Sciatic nerve (tissue), 2 donors: ENCODE measurements at places on chromosomes 3 and 15.

- DNase-seq, result no peak
Observed at GRCh38 chr3:42729404-42730145, 27.0 kb upstream of the HHATL start.

DNA sequence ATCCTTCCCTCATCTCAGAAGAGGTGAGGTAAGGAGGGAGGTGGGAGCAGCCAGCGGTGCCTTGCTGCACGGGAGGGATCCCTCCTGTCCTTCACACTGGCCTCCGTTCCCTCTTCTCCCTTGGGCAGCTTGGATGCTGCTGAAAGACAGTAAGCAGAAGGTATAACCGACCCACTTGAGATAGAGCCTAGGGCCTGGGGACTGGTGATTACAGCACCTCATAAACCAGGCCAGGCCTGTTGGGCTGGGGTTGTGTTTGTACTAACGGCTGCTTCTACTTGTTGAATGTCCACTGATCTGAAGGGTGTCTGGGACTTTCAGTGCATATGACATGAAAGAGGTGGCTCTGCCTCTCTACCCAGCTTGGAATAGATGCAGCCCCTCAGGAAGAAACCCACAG, 25.0 kb downstream of the SEMA6D start:
- no peak for DNase-seq

GRCh38 chr3:10549617-10550230, 44.3 kb upstream of the ATP2B2 start:
- no peak for DNase-seq

GRCh38 chr3:25547943-25548674, 116.6 kb downstream of the TOP2B start:
- DNase-seq, result no peak

GRCh38 chr3:34919025-34919424, 720.3 kb upstream of the ARPP21 start:
- no peak for DNase-seq

- DNase-seq, result no peak
Observed at GRCh38 chr3:45480871-45481270, 92.5 kb downstream of the LARS2 start.

- DNase-seq, result no peak
Observed at GRCh38 chr3:71489315-71489761, 94.2 kb downstream of the FOXP1 start.

- DNase-seq, result no peak
Observed at GRCh38 chr3:12810961-12811360, 14.5 kb downstream of the CAND2 start.

DNA sequence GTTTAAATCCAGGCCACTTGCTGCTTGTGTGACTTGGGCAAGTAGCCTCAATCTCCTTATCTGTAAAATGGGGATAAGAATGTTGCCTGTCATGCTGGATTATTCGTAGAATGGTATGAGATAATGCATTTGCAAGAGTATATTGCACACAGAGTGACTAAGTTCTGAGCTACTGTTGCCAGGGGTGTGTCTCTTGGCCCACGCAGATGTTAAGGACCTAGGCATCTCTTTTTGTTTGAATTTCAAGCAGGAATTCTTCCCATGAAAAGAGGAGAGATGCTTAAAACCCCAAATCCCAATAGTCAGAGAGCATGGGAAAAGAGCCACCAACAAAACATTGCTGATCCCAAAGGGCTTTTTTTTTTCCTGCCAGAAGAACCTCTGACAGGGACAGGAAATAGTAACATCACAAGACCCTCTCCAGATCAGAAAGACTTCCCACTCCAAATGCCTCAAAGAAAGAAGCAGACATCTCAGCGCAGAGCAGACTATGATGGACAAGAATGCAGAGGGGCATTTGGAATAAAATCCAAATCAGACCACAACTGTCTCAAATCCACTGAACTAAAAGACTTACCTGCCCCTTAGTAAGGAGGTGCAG, 90.5 kb downstream of the MRPL46 start:
- DNase-seq, result no peak

DNA sequence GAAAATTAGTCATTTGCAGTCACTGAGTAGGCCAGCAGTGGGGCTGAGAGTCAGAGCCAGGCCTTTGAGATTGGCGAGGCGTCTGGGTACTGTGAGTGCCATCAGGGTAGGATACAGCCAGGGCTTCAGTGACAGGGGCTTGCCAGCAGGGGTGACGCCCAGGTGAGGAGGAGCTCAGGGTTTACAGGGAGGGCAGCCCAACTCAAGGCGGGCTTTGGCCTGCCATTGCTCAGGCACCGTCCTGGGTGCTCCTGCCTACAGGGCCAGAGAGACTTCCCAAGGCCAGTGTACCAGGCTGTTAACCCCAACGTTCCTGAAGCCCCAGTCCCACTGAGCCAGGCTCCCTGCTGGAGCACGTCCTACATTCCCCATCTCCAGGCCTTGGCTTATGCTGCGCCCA, 152.0 kb downstream of the FBLN2 start:
- no peak for DNase-seq

DNA sequence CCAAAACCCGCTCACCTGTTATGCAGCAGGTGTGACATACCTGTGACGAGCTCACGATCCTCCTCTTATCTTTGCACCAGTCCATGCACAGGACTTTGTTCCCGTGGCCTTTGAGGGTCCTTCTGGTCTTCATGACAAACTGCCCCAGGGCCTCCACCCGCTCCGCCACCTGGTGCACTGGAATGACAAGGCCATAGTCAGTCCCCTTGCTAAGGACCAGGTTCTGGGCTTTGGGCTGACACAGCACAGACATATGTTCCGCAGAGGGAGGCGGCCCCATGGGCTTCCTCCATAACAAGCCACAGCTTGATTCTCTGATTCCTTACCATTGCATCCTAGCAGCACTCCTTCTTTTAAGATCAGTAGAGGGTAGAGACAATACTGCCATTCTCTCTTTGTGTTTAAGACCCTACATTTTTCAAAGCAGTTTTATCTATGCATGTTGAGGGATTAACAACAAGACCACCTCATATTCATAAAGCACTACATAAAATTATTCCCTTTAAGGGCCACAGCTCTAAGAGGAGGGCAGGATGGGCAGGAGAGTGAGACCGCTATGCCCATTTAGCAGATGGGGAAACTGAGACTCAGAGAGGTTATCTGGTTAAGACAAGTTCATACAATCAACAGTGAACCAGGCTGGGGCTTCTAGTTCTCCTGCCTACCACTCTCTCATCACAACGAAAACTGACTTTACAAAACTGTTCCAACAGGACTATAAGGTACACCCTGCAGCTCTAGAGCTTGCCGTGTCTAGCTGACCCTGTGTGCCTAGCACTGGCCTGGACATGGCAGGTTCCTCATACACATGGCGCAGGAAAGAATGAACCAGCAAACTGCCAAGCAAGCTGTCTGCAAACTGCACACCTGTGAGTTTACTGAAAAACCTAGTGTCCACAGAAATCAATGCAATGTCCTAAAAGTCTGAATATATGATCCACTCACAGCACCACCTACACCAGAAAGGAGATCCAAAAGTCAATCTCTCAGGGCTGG, 37.0 kb downstream of the GNB5 start:
- no peak for DNase-seq

DNA sequence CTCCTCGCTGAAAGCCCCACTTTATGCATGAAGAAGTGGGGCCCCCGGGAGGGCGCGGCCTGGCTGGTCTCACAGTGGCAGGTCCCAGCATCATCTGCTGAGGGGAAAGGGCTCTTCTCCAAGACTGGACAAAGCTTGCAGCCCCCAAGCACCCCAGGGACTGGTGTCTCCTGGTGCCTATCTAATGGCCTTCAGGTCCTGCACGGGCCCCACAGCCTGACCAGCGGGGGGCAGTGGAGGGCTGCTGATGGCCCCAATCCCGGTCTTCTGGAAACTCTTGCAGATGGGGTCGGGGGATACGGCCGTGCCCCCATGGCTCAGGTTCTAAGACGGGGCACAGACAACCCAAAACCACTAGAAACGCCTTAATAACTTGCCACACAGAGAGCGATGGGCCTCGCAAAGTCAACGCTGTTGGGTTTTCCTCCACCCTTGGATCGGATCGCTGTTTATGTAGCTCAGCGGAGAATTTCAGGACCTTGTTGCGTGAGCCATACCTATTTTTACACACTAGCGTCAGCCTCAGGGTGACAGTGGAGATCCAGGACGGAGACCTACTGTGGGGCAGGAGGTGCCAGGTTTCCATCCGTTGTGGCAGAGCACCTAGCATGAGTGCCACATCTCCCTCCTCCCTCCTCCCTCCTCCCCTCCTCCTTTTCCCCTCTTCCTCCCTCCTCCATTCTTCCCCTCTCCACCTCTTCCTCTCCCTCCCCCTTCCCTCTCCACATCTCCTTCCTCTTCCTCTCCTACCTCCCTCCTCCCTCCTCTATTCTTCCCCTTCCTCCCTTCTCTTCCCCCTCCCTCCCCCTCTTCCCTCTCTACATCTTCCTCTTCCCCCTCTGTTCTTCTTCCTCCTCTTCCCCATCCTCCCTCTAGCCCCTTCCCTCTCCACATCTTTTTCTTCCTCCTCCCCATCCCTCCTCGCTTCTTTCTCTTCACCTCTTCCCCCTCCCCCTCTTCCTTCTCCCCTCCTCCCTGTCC, 79.3 kb upstream of the ALDH1L1 start:
- DNase-seq, result peak; percentile 72

- DNase-seq, result no peak
Observed at GRCh38 chr3:116254541-116254940, 190.7 kb downstream of the LSAMP start.

- DNase-seq, result no peak
Observed at GRCh38 chr15:101614001-101614585, 38.1 kb downstream of the TM2D3 start.

DNA sequence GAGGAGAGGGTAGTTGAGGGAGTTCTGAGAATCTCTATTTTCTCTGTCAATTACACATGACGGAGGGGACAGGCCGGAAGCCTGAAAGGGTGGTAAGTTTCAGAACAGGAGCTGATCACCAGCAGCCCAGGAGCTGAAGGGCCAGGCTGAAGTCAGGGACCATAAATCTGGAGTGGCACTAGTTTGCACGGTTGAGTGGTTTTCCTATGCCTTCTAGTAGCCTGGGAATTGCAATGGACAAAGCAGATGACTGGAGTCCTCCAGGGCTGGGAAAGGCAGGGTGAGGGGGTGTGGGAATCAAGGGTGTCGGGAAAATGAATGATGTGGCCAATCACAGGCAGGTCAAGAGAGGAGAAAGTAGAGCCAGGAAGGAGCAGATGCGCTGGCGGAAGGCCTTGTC, 72.5 kb downstream of the MAGEF1 start:
- no peak for DNase-seq

DNA sequence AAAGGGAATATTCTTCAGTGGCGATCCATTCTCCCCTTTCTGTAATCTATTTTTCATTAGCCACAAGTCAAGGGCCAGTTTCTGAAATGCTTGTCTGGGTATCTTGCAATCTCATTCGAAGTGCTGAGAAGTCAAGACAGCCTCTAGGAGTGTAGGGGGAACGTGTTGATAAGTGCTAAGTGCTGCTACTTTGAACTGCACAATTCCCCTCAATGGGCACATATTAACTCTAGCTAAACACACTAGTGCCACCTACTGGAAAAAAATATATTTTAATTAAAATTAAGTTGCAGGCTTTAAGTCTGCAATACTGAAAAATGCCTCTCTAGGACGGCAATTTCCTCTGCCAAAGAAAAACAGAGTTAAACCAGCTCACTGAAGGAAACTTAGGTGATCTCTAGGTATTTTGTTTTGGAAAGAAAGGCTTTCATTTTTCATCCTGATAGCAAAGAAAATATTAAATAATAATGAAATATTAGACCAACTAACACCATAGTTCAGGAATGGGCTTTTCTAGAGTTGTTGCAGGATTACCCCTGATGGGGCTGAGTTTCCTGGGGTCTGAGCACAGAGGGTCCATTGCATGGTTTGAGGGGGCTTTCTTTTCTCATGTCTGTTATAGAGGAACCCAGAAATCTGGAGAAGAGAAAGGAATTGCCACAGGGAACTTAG, 181.9 kb upstream of the KBTBD8 start:
- DNase-seq, result no peak

DNA sequence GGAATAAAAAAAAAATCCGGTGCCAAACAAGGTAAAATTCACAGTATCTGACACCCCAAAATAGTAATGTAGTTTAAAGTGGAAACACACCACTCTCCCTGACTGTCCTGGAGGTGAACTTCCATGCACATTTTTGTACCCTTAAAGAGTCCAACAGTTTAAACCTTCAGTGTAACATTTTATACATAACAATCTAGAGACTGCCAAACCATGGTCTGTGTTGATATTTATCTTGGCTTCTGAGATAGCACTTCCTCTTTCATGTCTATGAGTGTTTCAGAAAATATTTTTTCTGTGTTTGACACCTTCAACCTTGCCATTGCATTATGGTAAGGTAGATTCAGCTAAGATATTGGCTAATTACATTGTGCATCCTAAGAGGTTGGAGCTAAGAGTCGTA, 13.9 kb downstream of the TMEM45A start:
- DNase-seq, result no peak

DNA sequence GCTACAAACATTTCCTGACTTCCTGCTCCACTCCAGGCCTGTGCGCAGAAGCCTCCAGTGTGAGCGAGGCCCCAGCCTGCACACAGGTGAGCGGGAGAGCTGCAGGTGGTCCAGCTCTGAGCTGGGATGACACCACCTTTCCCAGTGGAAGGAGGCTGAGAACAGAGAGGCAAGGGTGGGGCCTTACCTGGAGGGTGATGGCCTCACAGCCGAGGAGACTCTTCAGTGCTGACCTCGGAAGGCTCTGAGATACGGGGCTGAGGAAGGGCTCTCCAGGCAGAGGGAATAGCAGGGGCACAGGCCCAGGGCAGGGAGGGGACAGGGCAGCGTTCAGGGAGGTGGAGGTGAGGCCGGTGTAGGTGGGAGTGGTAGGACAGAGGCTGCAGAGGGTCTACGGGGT, 70.8 kb downstream of the EFCAB12 start:
- no peak for DNase-seq

- no peak for DNase-seq
Observed at GRCh38 chr15:63114465-63114864, 7.2 kb upstream of the LACTB start.

GRCh38 chr15:62532367-62532766, 367.3 kb upstream of the C2CD4B start:
- DNase-seq, result no peak

GRCh38 chr3:183774631-183775030, 50.7 kb downstream of the MAP6D1 start:
- DNase-seq, result no peak

DNA sequence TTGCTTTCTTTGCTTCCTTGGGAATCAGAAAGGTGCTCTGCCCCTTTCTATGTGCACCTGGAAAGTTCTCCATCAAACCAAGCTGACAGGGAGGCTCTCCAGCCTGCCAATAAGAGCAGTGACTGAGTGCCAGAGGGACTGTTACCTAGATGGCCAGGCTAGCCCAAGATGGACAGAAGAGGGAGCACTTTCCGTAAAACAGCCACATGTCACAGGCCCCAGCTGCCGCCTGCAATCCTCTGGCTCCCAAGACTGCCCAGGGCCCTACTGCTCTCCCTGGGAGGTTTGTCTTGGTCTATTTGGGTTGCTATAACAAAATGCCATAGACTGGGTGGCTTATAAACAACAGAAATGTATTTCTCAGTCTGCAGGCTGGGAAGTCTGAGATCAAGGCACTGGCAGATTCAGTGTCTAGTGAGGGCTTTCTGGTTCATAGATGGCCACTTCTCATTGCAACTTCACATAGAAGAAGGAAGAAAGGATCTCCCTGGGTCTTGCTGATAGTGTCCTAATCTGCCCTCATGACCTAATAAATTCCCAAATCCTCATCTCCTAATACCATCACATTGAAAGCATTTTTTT, 72.3 kb downstream of the TAMM41 start:
- DNase-seq, result no peak
